Cardiac septum (tissue), 1 donor: ENCODE measurements at places on chromosomes 12 and 14. TPM values are rescaled to one million over a fixed set of nuclear protein-coding genes. Genes with fewer than 3 reads are reported as not detected.

The KITLG gene
- 9.0 TPM for total RNA-seq

The C12orf42 gene
- not detected for total RNA-seq

The DYNC1H1 gene
- total RNA-seq: 575 TPM

The HOXC10 gene
- not detected for total RNA-seq

The TTC5 gene
- 11.1 TPM for total RNA-seq

The SEL1L gene
- total RNA-seq: 64.8 TPM

The TPPP2 gene
- total RNA-seq: 0.73 TPM

The AKT1 gene
- total RNA-seq: 172 TPM

The PZP gene
- 0.46 TPM for total RNA-seq

The CCDC175 gene
- not detected for total RNA-seq

The FOXA1 gene
- total RNA-seq: not detected

The MYO1H gene
- total RNA-seq: not detected

The P2RX2 gene
- total RNA-seq: not detected

The RBP5 gene
- total RNA-seq: 0.62 TPM

The SIRT4 gene
- 2.4 TPM for total RNA-seq

The IL23A gene
- total RNA-seq: not detected

The ANO4 gene
- 0.30 TPM for total RNA-seq

The KLRK1 gene
- total RNA-seq: 0.19 TPM

The MARK3 gene
- total RNA-seq: 69.4 TPM

The KRT5 gene
- not detected for total RNA-seq

The INHBC gene
- not detected for total RNA-seq

The OR6C2 gene
- total RNA-seq: not detected

The NOXRED1 gene
- not detected for total RNA-seq

The NKX2-1 gene
- not detected for total RNA-seq

The CLEC4A gene
- 0.35 TPM for total RNA-seq

The SLC39A2 gene
- total RNA-seq: not detected

The WNK1 gene
- 227 TPM for total RNA-seq

The DHH gene
- 1.6 TPM for total RNA-seq

The FGF6 gene
- not detected for total RNA-seq

The TAS2R19 gene
- total RNA-seq: 1.5 TPM

The DDX47 gene
- 25.5 TPM for total RNA-seq

The GLT8D2 gene
- total RNA-seq: 5.5 TPM

The PRH2 gene
- total RNA-seq: not detected

The CLIP1 gene
- total RNA-seq: 107 TPM

The C12orf50 gene
- 0.05 TPM for total RNA-seq

The EPS8 gene
- total RNA-seq: 21.2 TPM

The KRT77 gene
- total RNA-seq: not detected

The FAM234B gene
- total RNA-seq: 1.6 TPM

The CPNE6 gene
- 1.4 TPM for total RNA-seq
